ENCODE measurements at places on chromosomes 7 and 10.

- H3K4me3 ChIP-seq = no peak overlapping the region
- H3K27ac ChIP-seq = no peak overlapping the region
- no peaks in the 10 kb centered on the region for H3K4me1 ChIP-seq
Observed at GRCh38 chr10:18719811-18720210, 60.6 kb downstream of the ARL5B start.

- H3K27ac ChIP-seq = no peak overlapping the region
- DNase-seq = no peak
- H3K4me3 ChIP-seq = no peak overlapping the region
- H3K4me1 ChIP-seq = peaks cover 7% of the 10 kb centered on the region
Observed at GRCh38 chr10:55410415-55410885, 609.4 kb upstream of the PCDH15 start.

- H3K36me3 ChIP-seq = no peaks in the 10 kb centered on the region
- H3K27me3 ChIP-seq = no peaks in the 10 kb centered on the region
- no peak for DNase-seq
- no peak overlapping the region for H3K4me3 ChIP-seq
Observed at GRCh38 chr10:99983280-99983988, 26.3 kb downstream of the DNMBP start.

DNA sequence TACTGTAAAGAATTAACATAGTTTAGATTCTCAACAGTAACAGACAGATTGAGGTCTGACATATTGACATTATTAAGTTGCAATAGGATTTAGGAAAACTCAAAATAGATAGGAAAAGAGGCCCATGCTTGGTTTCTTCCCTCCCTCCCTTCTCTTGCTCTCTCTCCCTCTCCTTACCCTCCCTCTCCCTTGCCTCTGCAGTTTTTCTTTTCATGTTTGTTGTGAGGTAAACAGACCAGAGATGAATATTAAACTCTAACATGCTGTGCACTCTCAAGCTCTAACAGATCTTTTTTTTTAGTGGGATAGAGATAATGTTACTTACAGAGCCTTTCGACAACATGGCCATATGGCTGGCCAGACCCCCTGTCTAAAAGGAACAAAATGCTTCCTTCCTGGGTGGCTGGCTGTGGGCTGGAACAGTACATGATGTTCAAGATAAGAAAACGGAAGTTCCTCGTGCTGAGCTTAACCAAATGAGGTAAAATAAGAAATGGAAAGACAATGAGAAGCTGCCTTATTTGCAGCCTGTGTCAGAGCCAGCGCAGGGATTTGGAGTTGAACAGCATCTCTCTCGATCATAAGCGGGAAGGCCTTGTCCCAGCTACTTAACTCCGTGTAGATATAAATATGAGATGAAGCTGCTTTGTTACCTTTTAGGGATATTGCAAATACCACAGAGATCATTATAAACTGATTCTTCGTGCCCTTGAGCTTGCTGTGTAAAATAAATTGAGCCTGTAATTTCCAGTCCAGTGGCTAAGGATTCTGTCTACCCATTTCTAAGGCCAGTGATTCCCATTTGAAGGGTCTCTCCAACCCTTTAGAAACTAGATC lies 391.9 kb upstream of the NPVF start:
- no peaks in the 10 kb centered on the region for H3K36me3 ChIP-seq
- H3K27me3 ChIP-seq = no peaks in the 10 kb centered on the region
- H3K27ac ChIP-seq = no peak overlapping the region
- peaks cover 5% of the 10 kb centered on the region for H3K4me1 ChIP-seq
- DNase-seq = no peak

- H3K36me3 ChIP-seq = no peaks in the 10 kb centered on the region
- no peak overlapping the region for H3K4me3 ChIP-seq
- no peak overlapping the region for H3K27ac ChIP-seq
Observed at GRCh38 chr7:149330914-149331567, 69.0 kb downstream of the ZNF783 start.

DNA sequence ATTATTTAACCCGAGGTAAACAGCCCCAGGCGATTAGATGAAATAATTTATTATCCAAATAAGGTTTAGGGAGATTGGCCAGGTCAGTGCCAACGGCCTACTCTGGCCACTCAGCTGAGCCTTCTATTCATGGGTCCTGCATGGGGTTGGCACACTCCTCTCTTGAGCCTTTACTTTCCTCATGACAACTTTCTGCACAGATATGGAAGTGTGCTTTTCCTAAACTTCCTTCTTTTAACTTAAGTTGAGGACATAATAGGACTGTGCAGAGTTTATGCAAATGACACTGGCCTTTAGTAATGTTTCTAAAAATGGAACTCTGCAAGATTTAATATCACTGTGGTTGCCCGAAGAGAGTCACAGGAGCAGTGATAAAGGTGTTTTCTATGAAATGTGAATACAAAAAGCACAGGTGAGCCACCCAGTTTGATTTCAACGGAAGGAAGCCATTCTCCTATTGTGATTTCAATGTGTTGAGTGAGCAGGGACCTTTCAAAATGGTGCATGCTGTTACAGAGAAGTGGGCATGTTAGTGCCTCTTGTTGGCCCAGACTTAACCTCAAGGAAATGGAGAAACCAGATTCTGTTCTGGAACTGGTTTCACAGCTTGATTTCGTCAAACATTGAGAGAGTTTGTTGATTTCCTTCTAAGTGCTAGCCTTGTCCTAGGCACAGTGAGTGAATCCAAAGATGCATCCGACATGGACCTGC lies 55.7 kb downstream of the LYZL2 start:
- no peaks in the 10 kb centered on the region for H3K36me3 ChIP-seq
- no peak for DNase-seq
- H3K27me3 ChIP-seq = no peaks in the 10 kb centered on the region
- H3K4me1 ChIP-seq = no peaks in the 10 kb centered on the region

DNA sequence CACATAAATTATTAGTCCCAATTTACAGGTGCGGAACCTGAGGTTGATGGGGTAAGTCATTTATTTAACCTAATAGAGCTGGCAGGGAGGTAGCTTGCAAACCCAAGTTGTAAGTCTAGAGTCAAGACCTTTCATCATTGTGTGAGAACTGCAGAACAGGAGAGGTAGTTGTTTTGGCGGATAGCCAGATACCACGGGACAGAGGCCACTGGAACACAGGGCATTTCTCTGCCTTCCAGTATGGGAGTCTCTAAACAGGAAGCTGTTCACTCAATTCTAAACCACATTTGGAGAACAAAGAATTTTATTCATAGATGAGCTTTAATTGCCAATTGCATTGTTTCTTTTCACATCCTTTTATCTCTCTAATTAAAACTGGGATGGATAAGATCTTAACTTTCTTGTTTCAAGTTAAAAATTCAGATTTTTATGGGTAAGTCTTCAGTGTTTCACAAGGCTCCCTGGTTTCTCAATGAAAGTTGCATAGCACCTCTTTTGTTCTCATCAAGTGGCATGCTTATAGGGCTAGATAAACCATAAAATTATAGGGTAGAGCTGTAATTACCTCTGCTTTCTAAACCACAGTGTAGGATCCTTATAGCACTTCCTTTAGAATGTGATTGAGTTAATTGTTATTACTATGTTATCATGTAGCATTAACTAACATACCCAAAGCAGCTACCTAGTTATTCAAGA lies 489.0 kb downstream of the GATA3 start:
- no peak overlapping the region for H3K4me3 ChIP-seq
- H3K36me3 ChIP-seq = no peaks in the 10 kb centered on the region
- H3K27ac ChIP-seq = no peak overlapping the region
- no peak for DNase-seq
- H3K4me1 ChIP-seq = no peaks in the 10 kb centered on the region
- H3K27me3 ChIP-seq = no peaks in the 10 kb centered on the region

DNA sequence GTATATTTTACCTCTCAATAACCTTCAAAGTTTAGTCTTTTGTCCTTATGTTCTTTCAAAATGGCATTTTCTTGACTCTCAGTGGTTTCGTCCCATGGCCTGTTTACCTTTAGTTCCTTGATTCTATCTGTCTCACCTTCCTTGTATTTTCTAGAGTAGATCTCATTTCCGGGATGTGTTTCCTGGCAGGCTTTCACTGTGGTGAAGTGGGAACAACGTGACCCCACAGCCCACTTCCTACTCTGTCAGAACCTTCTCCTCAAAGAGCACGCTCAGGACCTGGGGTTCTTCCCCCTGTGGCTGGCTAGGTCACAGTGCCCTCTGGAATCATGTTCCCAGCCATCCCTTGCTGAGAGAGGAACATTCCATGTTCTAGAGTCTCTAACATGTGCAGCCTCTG lies 129.9 kb upstream of the ZNF32 start:
- H3K4me1 ChIP-seq = no peaks in the 10 kb centered on the region
- H3K36me3 ChIP-seq = no peaks in the 10 kb centered on the region
- no peak for DNase-seq
- no peak overlapping the region for H3K27ac ChIP-seq
- H3K4me3 ChIP-seq = no peak overlapping the region

DNA sequence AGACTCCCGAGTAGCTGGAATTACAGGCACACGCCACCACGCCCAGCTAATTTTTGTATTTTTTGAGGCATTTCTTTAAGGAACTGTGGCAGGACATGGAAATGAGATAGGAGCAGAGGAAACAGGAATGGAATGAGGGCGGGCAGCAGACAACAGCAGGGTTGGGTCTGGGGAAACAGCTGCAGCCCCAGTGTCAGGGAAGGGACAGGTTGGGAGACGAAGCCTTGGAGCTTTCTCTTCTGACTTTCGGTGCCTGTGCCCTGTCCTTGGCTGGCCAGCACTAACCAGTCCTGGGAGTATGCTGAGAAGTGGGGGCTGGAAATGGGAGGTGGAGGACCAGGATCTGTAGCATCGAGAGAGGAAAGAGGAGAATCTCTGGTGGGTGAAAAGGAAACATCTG lies 47.4 kb downstream of the ATOH7 start:
- H3K4me1 ChIP-seq = no peaks in the 10 kb centered on the region
- no peak overlapping the region for H3K27ac ChIP-seq
- H3K27me3 ChIP-seq = no peaks in the 10 kb centered on the region
- DNase-seq = no peak
- H3K36me3 ChIP-seq = no peaks in the 10 kb centered on the region
- no peak overlapping the region for H3K4me3 ChIP-seq

GRCh38 chr7:144545330-144545729 lies 141.8 kb upstream of the NOBOX start:
- no peaks in the 10 kb centered on the region for H3K4me1 ChIP-seq
- no peak overlapping the region for H3K27ac ChIP-seq
- no peaks in the 10 kb centered on the region for H3K27me3 ChIP-seq
- H3K36me3 ChIP-seq = no peaks in the 10 kb centered on the region
- no peak overlapping the region for H3K4me3 ChIP-seq

- no peak overlapping the region for H3K4me3 ChIP-seq
- H3K27ac ChIP-seq = no peak overlapping the region
- H3K27me3 ChIP-seq = no peaks in the 10 kb centered on the region
- no peaks in the 10 kb centered on the region for H3K36me3 ChIP-seq
- DNase-seq = no peak
- H3K4me1 ChIP-seq = peaks cover 10% of the 10 kb centered on the region
Observed at GRCh38 chr10:71067098-71067740, 145.2 kb upstream of the UNC5B start.

- no peaks in the 10 kb centered on the region for H3K36me3 ChIP-seq
- no peak overlapping the region for H3K27ac ChIP-seq
- no peak overlapping the region for H3K4me3 ChIP-seq
Observed at GRCh38 chr10:77289790-77290189, 347.8 kb downstream of the KCNMA1 start.

DNA sequence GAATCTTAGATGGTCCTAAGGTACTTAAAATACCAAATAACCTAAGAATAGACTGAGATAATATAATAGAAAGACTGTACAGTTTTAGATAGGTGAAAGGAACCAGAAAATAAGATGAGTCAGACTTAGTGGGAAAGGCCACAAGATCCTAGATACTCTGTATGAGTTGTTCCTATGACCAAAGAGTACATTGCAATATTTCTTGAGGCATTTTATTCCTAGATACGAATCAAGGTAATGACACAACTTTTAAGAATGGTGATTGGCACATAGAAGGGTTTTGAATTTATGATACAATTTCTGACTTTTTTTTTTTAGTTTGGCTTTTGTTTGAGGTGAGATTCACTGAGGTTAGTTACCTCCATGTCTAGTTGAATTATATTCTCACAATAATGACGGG lies 30.2 kb downstream of the MGAM start:
- H3K27ac ChIP-seq = no peak overlapping the region
- H3K27me3 ChIP-seq = no peaks in the 10 kb centered on the region
- DNase-seq = no peak
- H3K4me3 ChIP-seq = no peak overlapping the region
- H3K4me1 ChIP-seq = no peaks in the 10 kb centered on the region
- H3K36me3 ChIP-seq = no peaks in the 10 kb centered on the region

DNA sequence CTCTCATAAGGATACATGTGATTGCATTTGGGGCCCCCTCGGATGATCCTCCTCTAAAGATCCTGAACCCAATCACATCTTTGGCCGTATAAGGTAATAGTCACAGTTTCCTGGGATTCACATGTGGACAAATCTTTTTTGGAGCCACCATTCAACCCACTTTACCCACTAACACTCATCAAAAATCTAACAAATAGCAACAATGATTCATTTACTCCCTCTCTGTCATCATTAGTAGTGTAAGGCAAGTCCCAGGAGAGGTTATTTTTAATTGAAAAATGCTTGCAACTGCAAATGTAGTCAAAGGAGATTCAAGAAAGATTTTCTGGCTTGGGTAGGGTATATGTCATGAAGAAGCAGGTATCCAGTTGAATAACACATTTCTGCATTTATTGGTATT lies 9.9 kb upstream of the SMKR1 start:
- H3K4me3 ChIP-seq = no peak overlapping the region
- H3K36me3 ChIP-seq = no peaks in the 10 kb centered on the region
- DNase-seq = no peak
- no peaks in the 10 kb centered on the region for H3K27me3 ChIP-seq

- no peaks in the 10 kb centered on the region for H3K36me3 ChIP-seq
- no peaks in the 10 kb centered on the region for H3K27me3 ChIP-seq
- no peak overlapping the region for H3K27ac ChIP-seq
- no peaks in the 10 kb centered on the region for H3K4me1 ChIP-seq
Observed at GRCh38 chr10:123289432-123289831, 135.2 kb downstream of the BUB3 start.

DNA sequence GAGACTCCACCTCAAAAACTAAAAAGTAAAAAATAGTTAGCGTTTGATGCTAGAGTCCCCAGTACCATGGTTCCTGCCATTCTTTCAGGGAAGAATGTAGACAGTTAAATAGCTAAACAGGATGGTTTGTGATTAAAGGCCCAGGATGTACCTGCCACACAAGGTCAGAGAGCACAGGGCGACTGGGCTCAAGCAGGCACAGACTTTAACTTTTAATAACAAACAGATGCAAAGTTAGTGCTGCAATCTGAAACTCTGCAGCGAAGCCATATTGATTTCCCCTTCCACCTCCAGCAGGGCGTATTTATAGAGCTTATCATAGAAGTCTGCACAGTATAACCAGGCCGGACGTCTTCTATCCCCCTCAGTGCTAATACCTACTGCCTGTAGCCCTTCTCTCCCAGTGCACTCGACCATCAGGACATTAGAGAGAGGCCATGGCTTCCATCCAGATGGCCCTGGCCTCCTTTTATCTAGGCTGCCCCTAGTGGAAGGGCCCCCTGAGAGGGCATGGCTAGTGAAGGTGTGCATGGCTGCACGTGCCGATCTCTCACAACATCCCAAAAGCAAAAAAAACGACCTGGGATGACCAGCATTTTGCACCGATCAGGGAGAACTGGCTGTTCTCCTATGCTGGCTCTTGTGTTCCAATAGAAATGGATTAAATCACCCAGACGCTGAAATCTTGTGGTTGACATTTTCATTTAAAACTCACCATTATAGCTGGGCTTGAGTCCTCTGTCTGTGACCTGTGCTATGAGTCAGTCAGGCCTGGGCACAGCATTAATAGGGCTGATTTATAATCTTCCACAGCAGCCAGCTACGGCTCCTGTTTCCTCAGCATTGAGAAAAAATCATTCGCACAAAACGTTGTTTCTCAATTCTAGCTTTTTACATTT lies 7.6 kb upstream of the BAG3 start:
- no peaks in the 10 kb centered on the region for H3K27me3 ChIP-seq
- H3K4me1 ChIP-seq = peaks cover 7% of the 10 kb centered on the region
- no peak overlapping the region for H3K4me3 ChIP-seq
- DNase-seq = no peak
- peak overlapping the region; percentile 42 for H3K27ac ChIP-seq
